ENCODE measurements at places on chromosomes 2 and 18.

GRCh38 chr18:8298186-8298585 is 311.1 kb upstream of the RAB12 start:
- H3K4me1 ChIP-seq, result no peaks in the 10 kb centered on the region
- no peak for DNase-seq
- no peaks in the 10 kb centered on the region for H3K27me3 ChIP-seq
- H3K4me3 ChIP-seq, result no peak overlapping the region

DNA sequence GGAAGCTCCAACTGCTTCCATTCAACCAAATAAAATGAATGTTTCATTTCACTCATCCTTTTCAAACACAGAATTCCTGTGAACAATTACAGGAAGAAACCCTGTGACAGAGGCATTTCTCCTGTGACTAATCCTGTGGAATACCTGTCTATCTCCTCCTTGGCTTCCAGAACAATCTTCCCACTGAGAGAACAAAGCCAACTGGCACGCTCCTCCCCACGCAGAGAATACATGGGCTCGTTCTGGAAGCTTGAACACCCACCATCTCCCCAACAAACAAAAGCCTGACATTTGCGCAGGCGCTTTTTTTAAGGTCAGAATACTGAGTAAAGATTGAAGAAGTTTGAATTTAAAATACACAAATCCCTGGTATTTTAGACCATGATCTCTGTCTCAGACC is 104.7 kb upstream of the SLC66A3 start:
- peaks cover 8% of the 10 kb centered on the region for H3K4me1 ChIP-seq
- H3K27ac ChIP-seq, result no peak overlapping the region
- no peak for DNase-seq

- H3K27ac ChIP-seq, result no peak overlapping the region
- no peaks in the 10 kb centered on the region for H3K4me1 ChIP-seq
- no peak overlapping the region for H3K4me3 ChIP-seq
These were observed 31.6 kb upstream of the PIK3C3 start for GRCh38 chr18:41923446-41923845.

GRCh38 chr18:7456376-7456775 is 110.7 kb upstream of the PTPRM start:
- H3K4me1 ChIP-seq, result no peaks in the 10 kb centered on the region
- DNase-seq, result no peak
- H3K27me3 ChIP-seq, result peaks cover 10% of the 10 kb centered on the region
- no peak overlapping the region for H3K4me3 ChIP-seq
- peaks cover 2% of the 10 kb centered on the region for H3K36me3 ChIP-seq
- H3K27ac ChIP-seq, result no peak overlapping the region

DNA sequence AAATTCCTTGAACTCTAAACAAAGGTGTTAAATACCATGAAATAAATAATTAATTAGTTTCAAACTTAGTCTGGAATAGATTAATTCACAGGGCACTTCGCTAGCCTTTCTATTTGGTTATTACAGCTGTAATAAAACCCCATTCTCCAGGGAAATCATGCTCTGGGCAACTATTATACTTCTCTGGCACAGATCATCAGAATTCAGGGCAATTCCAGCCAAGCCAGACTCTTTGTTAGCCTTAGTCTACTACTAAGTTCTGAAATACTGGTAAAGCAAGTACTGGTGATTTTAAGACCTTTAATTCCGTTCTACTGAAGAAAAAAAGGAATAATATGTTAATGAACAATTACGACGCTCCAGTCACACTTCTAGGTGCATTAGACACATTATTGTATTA is 123.4 kb upstream of the PDE1A start:
- H3K4me1 ChIP-seq, result no peaks in the 10 kb centered on the region
- H3K27ac ChIP-seq, result no peak overlapping the region
- no peak for DNase-seq
- H3K27me3 ChIP-seq, result peaks cover 7% of the 10 kb centered on the region

DNA sequence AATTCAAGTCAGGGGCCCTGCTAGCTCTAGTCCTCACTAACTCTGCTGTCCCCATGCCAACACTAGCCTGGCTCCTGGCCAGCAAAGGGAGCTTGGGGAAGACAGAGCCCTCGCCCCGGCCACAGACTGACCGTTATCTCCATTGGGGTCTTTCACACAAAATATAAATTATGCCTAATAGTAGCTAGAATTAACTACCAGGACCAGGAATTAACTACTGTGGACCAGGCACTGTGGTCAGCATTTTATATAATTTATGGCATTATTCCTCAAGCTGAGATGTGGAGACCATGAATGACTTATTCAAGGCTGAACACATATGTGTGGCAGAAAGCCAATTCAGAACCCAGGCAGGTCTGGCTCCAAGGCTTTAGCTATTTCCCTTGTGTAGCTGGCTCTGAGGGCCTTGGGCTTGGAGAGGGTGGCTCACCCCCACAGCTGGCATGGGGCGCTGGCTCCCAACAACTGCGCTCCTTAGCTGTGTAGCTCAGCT is 49.2 kb downstream of the CELF4 start:
- DNase-seq, result no peak
- H3K4me3 ChIP-seq, result no peak overlapping the region
- H3K36me3 ChIP-seq, result no peaks in the 10 kb centered on the region

GRCh38 chr2:28956415-28956826 is 24.7 kb upstream of the TOGARAM2 start:
- H3K4me1 ChIP-seq, result no peaks in the 10 kb centered on the region
- peak; percentile 18 for DNase-seq
- H3K27me3 ChIP-seq, result no peaks in the 10 kb centered on the region
- H3K27ac ChIP-seq, result no peak overlapping the region
- no peak overlapping the region for H3K4me3 ChIP-seq
- H3K36me3 ChIP-seq, result no peaks in the 10 kb centered on the region

- H3K27ac ChIP-seq, result no peak overlapping the region
- DNase-seq, result no peak
- no peaks in the 10 kb centered on the region for H3K4me1 ChIP-seq
- H3K4me3 ChIP-seq, result no peak overlapping the region
These were observed 112.8 kb upstream of the MAP3K20 start for GRCh38 chr2:172962824-172963223.

GRCh38 chr2:16037808-16038457 is 97.6 kb downstream of the MYCN start:
- no peaks in the 10 kb centered on the region for H3K4me1 ChIP-seq
- no peaks in the 10 kb centered on the region for H3K27me3 ChIP-seq
- H3K4me3 ChIP-seq, result no peak overlapping the region
- no peak for DNase-seq
- peaks cover 2% of the 10 kb centered on the region for H3K36me3 ChIP-seq

DNA sequence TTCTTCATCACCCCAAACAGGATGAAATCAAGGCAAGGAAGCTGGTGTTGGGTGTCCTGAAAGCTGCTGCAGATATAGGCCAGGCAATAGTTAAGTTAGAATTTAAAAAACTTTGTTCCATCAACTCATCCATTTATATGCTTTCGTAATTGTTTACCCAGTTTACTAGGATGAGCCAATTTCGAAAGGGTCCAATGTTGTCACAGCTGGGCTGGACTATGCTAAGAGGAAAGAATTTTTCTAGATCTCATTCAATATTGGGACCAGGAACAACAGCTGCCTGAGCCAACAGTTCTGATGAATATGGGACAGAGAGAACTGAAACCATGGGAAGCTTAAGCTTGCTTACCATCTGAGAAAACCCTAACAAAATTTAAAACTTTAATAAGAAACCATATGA is 21.6 kb upstream of the SP3 start:
- no peak overlapping the region for H3K4me3 ChIP-seq
- peaks cover 30% of the 10 kb centered on the region for H3K27me3 ChIP-seq
- no peak for DNase-seq
- H3K4me1 ChIP-seq, result no peaks in the 10 kb centered on the region

GRCh38 chr2:53610260-53610659 is 157.3 kb upstream of the CHAC2 start:
- H3K36me3 ChIP-seq, result no peaks in the 10 kb centered on the region
- DNase-seq, result no peak
- H3K27me3 ChIP-seq, result peaks cover 25% of the 10 kb centered on the region
- H3K27ac ChIP-seq, result no peak overlapping the region
- H3K4me1 ChIP-seq, result no peaks in the 10 kb centered on the region
- no peak overlapping the region for H3K4me3 ChIP-seq

GRCh38 chr2:151650456-151650855 is 83.8 kb downstream of the NEB start:
- no peak overlapping the region for H3K27ac ChIP-seq
- no peaks in the 10 kb centered on the region for H3K36me3 ChIP-seq
- no peak overlapping the region for H3K4me3 ChIP-seq
- no peaks in the 10 kb centered on the region for H3K27me3 ChIP-seq
- no peak for DNase-seq
- no peaks in the 10 kb centered on the region for H3K4me1 ChIP-seq

GRCh38 chr2:176324862-176325261 is 55.6 kb downstream of the MTX2 start:
- H3K4me1 ChIP-seq, result no peaks in the 10 kb centered on the region
- peaks cover 3% of the 10 kb centered on the region for H3K36me3 ChIP-seq
- no peaks in the 10 kb centered on the region for H3K27me3 ChIP-seq
- no peak overlapping the region for H3K4me3 ChIP-seq

- DNase-seq, result no peak
- no peak overlapping the region for H3K27ac ChIP-seq
- H3K4me1 ChIP-seq, result no peaks in the 10 kb centered on the region
- no peak overlapping the region for H3K4me3 ChIP-seq
- no peaks in the 10 kb centered on the region for H3K36me3 ChIP-seq
These were observed 100.1 kb upstream of the ARHGAP15 start for GRCh38 chr2:143029141-143029540.

DNA sequence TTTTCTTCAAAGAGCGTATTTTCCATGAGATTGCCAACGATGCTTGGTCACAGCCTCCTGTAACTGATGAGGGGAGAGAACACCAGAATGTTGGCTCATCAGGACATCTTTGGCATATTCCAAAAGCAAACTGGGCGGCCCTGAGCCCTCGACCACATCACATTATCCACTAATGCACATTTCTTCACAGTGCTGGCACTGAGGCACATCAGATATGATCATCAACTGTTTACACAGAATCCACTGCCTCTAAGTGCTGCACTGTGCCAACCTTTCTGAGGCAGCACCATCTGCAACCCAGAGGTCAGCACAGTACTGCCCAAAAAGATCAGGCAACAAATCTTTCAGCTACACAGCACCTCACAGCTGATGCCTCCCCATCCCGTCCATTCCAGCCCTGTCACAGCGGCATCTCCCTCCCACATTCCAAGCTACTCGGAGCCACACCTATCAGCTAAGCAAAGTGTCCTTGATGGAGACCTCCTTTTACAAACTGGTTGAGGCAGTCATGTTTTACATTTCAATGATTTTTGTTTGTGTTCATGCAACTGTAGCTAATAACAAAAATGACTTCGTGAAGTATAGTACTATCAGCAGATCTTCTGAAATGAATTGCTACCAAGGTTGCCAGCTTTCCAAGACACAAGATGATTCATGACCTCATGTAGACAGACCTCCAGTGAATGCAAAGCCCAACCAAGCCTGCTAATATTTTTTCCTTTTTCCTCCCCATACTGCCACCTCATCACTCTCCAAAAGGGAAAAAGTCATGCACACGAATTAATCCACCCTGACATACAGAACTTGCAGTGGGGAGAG is 32.3 kb downstream of the MYO5B start:
- no peak overlapping the region for H3K27ac ChIP-seq
- DNase-seq, result no peak
- H3K4me3 ChIP-seq, result no peak overlapping the region
- H3K27me3 ChIP-seq, result peaks cover 84% of the 10 kb centered on the region

GRCh38 chr2:162215162-162215561 is 28.1 kb downstream of the FAP start:
- no peaks in the 10 kb centered on the region for H3K4me1 ChIP-seq
- H3K4me3 ChIP-seq, result no peak overlapping the region
- H3K27me3 ChIP-seq, result peaks cover 33% of the 10 kb centered on the region
- H3K36me3 ChIP-seq, result no peaks in the 10 kb centered on the region

DNA sequence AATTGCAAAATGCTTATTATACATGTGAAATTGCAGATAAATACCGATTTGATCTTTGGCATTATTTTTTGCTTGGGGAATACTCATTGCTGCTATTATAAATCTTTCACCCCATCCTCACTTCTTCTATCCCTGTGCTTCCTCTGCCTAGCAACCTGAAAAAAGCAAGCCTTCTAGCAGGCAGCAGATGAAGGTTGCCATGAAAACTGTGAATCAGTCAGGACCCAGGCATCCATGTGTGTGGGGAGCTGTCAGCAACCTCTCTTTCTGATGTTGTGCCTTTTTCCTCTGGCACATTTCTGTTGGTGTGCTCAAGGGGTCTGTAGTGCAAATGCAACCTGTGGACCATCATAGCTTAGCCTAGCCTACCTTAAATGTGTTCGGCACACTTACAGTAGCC is 364.2 kb downstream of the LRRTM1 start:
- no peak for DNase-seq
- no peaks in the 10 kb centered on the region for H3K4me1 ChIP-seq
- no peak overlapping the region for H3K4me3 ChIP-seq
- no peaks in the 10 kb centered on the region for H3K36me3 ChIP-seq
- H3K27me3 ChIP-seq, result no peaks in the 10 kb centered on the region

DNA sequence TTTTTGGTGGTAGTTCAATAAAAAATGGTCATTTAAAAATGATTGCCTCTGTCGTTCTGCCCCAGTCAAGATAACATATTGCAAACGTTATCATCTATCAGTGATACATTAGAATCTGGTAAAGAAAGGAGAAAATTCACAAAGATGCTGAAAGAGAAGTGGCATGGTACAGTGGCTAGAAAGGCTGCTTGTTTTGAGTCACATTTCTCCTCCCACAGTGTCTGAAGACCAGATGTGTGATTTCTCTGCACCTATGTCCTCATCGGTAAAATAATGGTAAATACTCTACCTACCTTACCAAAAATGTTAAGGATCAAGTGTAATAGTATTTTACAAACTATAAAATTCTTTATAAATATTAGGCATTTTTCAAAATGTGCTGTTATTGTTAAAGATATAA is 76.1 kb upstream of the NOSTRIN start:
- H3K36me3 ChIP-seq, result no peaks in the 10 kb centered on the region
- H3K4me1 ChIP-seq, result no peaks in the 10 kb centered on the region
- no peak overlapping the region for H3K27ac ChIP-seq
- no peak overlapping the region for H3K4me3 ChIP-seq
- DNase-seq, result no peak

DNA sequence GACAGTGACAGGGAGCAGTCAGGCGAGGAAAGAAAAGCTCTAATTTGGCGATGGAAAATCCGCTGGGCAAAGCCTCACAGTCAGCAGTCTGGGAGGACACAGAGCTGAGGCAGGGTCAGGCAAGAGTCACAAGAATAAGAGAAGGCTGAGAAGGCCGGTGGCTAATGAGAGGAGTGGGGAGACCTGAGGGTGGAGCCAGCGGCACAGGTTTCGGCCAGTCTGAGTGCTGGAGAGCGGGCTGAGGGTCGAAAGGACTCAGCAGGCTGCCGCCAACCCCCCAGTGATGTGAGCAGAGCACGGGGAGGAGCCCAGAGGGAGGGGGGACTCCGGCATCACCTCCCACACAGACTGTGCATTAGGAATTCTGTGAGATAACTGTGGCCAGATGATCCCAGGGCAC is 500.6 kb upstream of the MYT1L start:
- DNase-seq, result no peak
- peaks cover 2% of the 10 kb centered on the region for H3K36me3 ChIP-seq
- H3K27ac ChIP-seq, result no peak overlapping the region
- H3K4me1 ChIP-seq, result no peaks in the 10 kb centered on the region

GRCh38 chr2:128949360-128949759 is 630.7 kb upstream of the HS6ST1 start:
- no peak overlapping the region for H3K4me3 ChIP-seq
- H3K27ac ChIP-seq, result no peak overlapping the region
- H3K36me3 ChIP-seq, result peaks cover 1% of the 10 kb centered on the region
- H3K27me3 ChIP-seq, result no peaks in the 10 kb centered on the region
- no peak for DNase-seq
- no peaks in the 10 kb centered on the region for H3K4me1 ChIP-seq
